Activated CD4-positive, alpha-beta T cell treated with anti-CD3 and anti-CD28 coated beads for 48 hours (primary cell): ENCODE measurements at places on chromosomes 6 and 20.

DNA sequence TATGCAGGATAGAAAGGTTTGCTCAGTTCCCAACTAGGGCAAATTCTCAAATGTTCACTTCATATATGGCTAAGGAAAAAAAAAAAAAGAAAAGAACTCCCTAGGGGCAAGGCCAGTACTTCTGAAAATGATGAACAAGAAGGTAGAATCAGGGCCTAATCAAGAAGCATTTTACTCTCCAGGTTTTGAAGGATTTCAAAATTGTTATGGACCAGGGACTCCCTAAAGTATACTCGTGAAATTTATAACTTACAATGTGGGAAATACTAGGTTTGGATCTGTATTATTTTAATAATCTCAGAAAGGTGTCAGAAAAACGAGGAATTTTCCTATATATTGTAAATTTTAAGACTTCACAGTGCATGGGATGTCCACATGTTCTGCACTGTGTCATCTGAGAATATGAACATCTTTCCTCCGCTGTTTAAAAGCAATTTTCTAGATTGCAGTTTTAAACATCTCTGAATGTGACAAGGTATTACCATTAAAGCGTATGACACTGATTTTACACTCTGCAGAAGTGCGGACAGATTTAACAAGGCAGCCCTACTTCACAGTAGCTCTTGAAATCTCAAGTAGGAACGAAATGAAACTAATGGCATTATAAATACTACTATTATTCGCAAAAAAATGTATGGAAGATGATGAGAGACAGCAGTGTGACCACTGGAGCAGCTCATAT is 14.0 kb downstream of the PLAGL1 start:
- no peak for DNase-seq

DNA sequence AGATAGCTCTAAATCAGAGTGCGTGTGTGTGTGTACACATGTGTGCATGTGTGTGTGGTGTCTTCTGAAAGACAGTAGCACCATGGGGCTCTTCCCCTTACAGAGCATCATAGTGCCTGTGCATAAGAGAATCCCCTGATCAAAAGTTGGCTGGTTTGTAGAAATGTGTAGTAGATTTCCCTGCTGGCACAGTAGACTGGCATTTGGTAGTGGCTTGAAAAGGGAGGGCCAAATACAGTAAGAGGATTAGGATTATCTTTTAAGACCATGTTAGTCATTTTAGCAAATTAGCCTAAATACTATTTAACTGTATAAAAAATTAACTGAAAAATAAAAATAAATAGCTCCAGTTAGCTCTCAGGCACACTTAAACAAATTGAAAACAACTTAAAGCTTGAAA is 112.6 kb downstream of the B3GAT2 start:
- no peak for DNase-seq

DNA sequence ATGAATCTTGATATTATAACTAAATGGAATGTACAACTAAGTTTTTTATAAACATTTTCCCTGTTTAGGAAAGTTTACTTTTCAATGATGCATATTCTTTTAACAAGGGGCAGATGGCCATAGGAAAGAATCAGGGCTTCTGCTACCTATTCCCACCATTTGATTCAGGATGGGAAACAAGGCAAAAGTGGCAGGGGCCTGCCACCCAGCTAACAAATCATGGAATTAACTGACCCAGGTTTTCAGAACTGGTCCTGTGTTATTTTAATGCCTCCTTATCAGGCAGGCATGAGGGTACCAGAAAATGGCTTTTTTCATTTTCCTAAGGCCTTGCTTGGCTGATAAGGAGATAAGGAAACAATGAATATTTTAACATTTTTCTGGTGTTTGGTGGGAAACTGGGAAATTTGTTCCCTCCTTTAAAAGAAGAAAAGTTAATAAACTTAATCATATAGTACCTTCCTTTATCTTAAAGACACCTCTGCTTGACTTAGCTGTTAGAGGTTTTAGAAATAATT is 6.7 kb downstream of the POU3F2 start:
- no peak for DNase-seq

DNA sequence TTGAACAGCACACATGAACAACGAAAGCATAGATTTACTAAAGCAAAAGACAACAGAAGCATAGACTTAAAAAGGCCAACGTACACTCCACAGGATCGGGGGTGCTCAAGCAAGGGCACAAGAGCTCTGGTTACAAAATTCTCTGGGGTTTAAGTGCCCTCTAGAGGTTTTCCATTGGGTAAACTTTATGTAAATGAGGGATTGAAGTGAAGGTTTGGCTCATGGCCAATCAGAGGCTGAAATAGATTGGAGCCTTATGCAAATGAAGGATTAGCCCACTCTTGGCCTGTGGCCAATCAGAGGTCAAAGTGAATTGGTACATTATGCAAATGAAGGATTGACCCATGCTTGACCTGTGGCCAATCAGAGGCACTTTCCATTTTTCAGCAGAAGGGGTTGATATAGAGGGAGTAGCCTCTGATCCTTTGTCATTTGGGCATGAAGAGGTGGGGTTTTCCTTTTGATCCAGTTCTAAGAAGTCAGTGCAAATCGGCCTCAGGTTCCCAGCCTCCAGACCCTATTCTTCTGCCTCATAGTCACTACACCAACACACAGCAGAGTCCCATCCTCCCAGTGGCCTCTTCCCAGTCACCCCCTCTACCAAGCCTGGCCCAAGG is 244.9 kb downstream of the THBS2 start:
- DNase-seq: no peak

DNA sequence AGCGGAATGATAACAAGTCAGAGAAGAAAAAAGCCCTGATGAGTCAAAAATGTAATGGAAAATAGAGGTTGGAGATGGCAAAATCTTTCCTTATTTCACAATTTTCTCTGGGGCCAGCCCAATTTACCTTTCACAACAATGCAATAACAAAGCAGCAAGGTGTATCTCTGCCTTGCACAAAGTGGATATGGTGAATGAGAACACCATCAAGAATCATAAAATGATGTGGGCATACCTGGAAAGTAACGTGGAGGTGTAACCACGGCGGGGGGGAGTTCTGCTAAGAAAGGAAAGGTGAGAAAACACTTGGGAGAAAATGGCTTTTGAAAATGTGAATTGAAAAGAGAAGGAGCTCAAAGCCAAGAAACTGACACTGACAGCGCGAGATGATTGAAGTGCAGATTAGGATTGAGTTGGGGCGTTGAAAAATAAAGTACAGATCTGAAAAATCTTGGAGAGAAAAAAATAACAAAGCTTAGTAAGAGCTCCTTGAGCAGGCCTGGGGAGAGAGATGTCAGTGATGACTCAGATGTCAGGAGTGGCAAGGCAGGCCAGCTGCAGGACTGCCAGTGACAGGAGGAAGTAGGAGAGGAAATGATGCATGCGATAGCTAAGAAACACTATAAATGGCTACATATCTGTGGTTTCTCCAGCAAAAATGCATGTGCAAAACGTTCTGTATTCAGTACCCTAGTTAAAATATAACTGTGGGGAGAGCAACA is 26.2 kb downstream of the ARHGAP18 start:
- peak; percentile 74 for DNase-seq

DNA sequence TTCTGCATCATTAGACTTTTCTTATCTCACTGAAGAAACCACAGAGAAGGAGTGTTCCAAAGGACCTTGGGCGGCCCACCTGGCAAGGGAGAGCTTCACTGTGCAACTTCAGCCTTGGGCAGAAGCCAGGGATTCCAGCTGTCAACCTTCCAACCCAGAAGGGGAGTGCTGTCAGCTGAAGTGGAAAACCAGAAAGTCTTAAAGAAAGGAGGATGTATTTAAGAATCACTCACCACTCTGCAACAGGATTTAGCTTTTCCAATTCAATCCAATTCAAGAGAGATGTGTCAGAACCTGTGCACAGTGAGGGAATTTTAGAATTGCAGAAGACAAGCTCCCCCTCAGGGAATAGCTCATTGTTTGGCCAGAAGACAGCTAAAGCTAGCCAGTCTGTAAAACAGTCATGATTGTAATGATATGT is 553.7 kb downstream of the CD83 start:
- no peak for DNase-seq

GRCh38 chr6:158519761-158520160 is 40.1 kb upstream of the TMEM181 start:
- no peak for DNase-seq

- peak; percentile 12 for DNase-seq
These were observed 31.7 kb upstream of the SCUBE3 start for GRCh38 chr6:35181933-35182612.

GRCh38 chr6:163380216-163380615 is 34.3 kb upstream of the QKI start:
- DNase-seq: no peak

GRCh38 chr6:40611912-40612311 is 24.7 kb upstream of the LRFN2 start:
- DNase-seq: no peak

- no peak for DNase-seq
These were observed 42.4 kb upstream of the ELOVL5 start for GRCh38 chr6:53391170-53391569.

GRCh38 chr20:1752045-1752444 is 94.5 kb upstream of the SIRPG start:
- DNase-seq: no peak

DNA sequence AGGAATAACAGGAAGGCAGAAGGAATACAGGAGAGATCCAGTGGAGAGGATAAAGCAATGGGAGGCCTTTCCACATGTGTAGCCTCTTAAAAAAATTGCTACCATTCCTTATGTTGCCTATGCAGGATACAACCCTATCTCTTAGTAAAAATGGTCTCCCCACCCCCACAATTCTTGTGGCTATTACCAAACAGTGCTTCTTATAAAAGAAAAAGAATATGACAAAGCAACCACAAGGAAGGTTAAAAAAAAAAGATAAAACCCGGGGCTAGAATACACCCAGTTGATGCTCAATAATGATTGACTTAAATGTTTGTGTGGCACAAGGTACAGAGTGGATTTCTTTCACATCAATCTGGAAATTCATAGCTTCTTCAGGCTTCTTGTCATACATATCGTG is 250.9 kb downstream of the HIVEP2 start:
- DNase-seq: no peak

- peak; percentile 8 for DNase-seq
These were observed 93.0 kb downstream of the TCP11 start for GRCh38 chr6:35048031-35048613.

- DNase-seq: peak; percentile 50
These were observed 9.8 kb upstream of the ZNF831 start for GRCh38 chr20:59153832-59154231.

DNA sequence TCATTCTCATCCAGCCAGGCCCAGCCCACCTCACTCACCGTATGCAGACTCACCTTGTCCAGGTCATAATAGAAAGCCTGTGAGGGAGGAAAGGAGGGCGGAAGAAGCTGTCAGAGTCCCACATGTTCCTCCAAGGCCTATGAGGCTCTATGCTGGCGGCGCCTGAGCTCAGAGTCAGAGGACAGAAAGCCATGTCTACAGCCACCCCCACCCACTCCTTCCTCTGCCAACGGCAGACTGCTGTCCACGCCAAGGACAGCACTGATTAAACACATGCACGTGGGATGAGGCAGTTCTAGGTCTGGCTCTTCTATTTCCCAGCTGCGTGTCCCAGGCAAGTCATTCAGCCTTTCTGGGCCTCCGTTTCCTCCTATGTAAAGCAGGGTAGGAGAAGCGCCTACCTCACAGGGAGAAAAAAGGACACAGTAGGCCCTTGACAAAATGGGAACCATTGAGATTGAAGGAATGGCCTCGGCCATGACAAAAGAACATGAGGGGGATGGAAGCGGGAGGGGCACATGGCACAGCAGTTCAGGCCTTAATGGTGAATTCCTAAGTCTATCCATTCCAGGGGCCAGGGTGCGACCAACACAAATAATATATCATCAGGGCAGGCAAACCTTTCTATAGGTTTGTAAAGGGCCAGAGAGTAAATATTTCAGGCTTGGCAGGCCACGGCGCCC is 80.1 kb downstream of the RIPOR3 start:
- no peak for DNase-seq

- DNase-seq: no peak
These were observed 337 bp upstream of the HCK start for GRCh38 chr20:32051720-32052089.

DNA sequence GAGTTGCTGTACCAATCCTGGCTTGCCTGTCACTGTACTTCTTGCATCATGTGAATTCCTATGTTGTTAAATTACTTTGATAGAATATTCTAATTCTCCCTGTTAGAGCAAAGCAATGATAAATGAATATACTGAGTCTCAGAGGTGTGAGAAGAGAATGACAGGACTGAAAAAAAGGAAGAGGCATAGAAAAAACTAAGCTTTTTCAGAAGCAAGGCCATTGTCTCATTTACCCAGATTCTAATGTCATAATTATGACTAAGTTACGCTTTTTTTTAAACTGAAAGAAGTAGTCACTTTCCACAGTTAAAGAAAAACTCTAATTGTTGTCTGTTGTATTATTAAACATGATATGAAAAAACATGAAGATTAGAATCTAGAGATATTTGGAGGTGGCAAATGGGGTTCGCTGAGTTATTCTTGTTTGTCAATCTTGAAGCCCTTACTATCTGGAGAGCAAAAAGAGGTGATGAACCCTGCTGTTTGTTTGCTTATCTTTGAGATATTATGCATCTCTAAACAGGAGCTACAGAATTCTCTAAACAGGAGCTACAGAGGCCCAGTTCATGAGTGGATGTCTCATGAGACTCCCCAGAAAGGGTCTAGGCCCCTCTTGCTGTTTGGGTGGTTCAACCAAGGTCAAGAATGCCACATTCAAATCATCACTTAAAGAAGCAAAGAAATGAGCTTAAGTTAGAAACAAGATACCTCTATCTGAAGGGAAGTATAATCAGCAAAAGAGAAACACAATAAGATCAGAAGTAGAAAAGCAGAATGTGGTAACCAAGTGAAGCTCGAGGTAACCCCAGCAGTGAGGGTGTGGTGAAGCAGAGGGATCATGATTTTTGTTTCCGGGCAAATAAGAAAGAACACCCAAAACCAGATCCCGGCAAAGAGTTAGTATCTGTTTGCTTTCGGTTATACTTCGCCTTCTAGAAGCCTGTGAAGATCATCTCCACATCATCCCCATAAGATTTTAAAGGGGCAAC is 33.3 kb upstream of the THEMIS start:
- peak; percentile 44 for DNase-seq

DNA sequence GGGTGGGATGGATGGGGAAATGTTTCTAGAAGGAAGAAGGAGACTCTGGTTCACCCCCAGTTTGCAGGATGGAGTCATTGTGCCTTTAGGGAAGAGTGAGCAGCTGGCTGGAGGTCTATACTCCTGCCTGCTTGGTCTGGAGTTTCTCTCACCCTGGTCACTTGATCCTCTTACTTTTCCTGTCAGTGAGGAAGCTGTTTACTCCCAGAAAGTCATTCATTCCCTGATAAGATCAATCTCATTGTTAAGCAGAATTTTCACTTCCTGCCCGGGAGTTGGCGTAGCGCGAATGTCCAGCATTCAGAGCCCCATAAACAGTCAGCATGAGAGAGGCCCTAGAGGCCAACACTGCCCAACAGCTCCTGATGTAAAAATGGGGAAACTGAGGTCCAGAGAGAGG is 70.4 kb upstream of the SIRPA start:
- no peak for DNase-seq

- DNase-seq: no peak
These were observed 113.9 kb downstream of the FYN start for GRCh38 chr6:111759331-111759835.

DNA sequence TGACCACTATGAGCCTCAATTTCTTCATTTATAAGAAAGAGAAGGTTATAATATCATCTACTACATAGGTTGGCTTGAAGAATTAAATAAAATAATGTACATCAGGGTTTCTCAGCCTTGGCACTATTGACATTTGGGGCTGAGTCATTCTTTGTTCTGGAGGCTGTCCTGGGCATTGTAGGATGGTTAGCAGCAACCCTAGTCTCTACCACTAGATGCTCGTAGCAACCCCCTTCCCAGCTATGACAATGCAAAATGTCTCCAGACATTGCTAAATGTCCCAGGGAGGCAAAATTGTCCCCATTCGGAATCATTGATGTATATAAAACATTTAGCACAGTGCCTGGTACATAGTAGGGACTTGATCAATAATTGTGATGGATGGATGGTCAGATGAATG is 152.1 kb downstream of the KHDC1L start:
- DNase-seq: no peak
